ENCODE measurements at places on chromosomes 11 and 22.

GRCh38 chr11:44469412-44469811 lies 96.1 kb upstream of the CD82 start:
- H3K4me3 ChIP-seq = no peak overlapping the region
- H3K27me3 ChIP-seq = peaks cover 6% of the 10 kb centered on the region
- DNase-seq = no peak
- no peak overlapping the region for H3K27ac ChIP-seq
- no peaks in the 10 kb centered on the region for H3K36me3 ChIP-seq

DNA sequence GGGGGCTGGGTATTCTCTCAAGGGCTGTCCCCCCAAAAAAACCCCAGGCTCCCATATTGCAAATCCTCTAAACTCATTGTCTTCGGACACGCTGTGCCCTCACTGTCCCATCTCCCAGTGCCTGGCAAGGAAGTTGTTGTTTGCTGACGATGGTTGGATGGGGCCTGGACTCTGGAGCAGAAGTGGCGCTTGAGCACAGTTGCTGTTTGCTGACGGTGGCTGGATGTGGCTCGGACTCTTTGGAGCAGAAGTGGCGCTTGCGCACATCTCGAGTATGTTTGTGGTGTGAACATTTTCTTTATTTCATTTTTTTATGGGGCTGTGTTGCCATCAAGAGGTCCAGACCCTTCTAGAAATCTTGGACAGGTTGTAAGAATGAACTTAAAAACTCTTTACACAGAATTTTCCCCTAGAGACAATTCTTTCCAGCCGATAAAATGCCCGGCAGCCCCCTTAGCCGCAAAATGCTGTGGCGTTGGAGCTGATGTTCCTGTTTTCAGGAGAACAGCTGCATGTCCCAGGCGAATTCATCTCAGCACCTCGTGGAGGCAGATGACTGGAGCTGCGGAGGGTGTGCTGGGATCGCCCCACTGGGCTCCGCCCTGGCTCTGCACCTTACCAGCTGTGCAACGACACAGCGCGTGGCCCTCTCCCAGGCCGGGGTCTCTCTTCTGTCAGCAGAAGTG lies 1167.4 kb downstream of the BRD1 start:
- no peaks in the 10 kb centered on the region for H3K27me3 ChIP-seq
- H3K4me1 ChIP-seq = no peaks in the 10 kb centered on the region
- H3K36me3 ChIP-seq = no peaks in the 10 kb centered on the region
- DNase-seq = no peak
- no peak overlapping the region for H3K27ac ChIP-seq
- no peak overlapping the region for H3K4me3 ChIP-seq

DNA sequence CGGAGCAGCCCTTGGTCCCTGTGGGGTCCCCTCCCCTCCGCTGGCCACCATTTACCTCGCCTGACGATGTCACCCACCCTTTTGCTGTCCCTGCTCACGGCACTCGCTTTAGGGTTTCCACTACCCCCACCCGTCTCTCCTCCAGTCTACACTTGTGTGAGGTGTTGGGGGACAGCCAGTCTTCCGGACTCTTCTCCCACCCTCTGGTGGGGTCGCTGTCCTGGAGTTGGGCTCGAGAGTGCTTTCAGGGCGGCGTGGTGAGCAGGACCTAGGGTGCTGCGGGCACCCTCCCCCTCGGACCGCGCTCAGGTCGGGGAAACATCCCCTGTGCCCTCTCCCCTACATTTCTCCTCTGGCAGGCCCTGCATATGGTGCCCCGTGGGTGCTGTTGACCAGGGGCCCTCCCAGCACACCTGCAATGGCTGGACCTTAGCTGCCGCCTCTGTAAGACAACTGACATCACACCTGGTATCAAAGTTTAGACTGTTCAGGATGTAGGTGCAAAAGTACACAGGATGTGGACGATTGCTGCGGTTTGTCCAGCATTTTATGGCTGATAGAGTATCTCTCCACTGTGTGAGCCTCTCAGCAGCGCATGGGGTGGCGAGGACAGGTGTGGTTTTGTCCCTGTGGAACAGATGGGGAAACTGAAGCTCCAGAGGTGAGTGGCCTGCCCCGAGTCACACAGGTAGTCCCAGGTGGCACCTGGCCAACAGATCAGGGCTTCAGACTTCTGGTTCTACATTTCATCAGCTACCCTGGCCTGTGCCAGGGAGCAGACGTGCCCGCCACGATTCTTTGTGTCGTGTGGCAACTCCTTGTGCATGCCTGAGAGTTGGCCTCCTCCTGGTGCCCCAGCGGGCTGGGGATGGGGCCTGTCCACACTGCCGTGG lies 1.2 kb downstream of the GRK2 start:
- peak overlapping the region; percentile 97 for H3K4me3 ChIP-seq
- H3K4me1 ChIP-seq = peaks cover 71% of the 10 kb centered on the region
- peak; percentile 80 for DNase-seq
- no peaks in the 10 kb centered on the region for H3K27me3 ChIP-seq

DNA sequence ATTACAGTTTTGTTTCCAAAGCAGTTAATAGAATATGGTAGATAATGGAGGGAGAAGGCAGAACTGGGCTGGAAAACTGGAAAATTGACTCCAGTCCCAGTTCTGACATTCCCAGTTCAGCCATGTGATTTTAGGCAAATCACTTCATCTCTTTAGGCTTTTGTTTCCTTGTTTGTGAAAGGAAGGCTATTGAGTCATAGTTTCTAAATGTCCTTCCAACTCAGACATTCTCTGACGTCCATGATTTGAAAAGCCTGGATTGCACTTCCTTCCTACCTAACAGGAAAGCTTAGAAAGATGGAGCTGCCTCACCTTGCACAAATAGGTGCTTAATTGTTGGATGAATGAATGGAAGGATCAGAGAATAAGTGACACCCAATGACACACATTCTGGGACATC lies 19.8 kb upstream of the GALNT18 start:
- H3K36me3 ChIP-seq = no peaks in the 10 kb centered on the region
- no peak for DNase-seq
- peaks cover 45% of the 10 kb centered on the region for H3K27me3 ChIP-seq
- H3K4me1 ChIP-seq = no peaks in the 10 kb centered on the region

DNA sequence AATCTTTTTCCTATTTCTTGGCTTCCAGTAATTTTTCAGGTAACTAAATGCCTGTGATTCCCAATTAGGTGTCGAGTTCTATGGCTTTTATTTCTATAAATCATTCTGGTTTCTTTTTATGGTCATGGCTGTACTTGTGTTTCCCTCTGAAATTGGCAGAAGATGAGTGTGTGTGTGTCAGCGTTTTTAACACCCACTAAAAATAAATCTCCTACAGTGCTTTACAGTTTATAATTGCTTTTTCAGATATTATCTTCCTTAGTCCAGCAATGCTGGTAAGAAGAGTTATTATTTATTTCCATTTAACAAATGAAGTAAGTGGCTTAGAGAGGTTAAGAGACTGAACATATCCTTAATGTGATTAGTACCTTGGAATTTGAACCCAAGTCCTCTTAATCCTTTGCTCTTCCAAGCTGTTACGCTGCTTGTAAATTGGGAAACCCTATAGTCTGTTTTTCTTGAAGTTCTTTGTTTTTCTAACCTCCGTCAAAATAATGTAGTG lies 125.2 kb downstream of the TEAD1 start:
- H3K27me3 ChIP-seq = peaks cover 52% of the 10 kb centered on the region
- no peak for DNase-seq
- peaks cover 3% of the 10 kb centered on the region for H3K4me1 ChIP-seq
- H3K36me3 ChIP-seq = no peaks in the 10 kb centered on the region

GRCh38 chr11:86372586-86372985 lies 2.1 kb upstream of the CCDC81 start:
- peaks cover 3% of the 10 kb centered on the region for H3K27me3 ChIP-seq
- H3K4me1 ChIP-seq = peaks cover 6% of the 10 kb centered on the region
- no peak overlapping the region for H3K27ac ChIP-seq
- no peak for DNase-seq
- H3K4me3 ChIP-seq = no peak overlapping the region
- no peaks in the 10 kb centered on the region for H3K36me3 ChIP-seq

All from activated CD4-positive, alpha-beta T cell treated with anti-CD3 and anti-CD28 coated beads, Interleukin-2, amount 10 ng/mL, durations not matched to agents 24 days and 14 days (primary cell).